Left kidney (tissue), 8 donors: ENCODE measurements at places on chromosomes 12 and 14.

DNA sequence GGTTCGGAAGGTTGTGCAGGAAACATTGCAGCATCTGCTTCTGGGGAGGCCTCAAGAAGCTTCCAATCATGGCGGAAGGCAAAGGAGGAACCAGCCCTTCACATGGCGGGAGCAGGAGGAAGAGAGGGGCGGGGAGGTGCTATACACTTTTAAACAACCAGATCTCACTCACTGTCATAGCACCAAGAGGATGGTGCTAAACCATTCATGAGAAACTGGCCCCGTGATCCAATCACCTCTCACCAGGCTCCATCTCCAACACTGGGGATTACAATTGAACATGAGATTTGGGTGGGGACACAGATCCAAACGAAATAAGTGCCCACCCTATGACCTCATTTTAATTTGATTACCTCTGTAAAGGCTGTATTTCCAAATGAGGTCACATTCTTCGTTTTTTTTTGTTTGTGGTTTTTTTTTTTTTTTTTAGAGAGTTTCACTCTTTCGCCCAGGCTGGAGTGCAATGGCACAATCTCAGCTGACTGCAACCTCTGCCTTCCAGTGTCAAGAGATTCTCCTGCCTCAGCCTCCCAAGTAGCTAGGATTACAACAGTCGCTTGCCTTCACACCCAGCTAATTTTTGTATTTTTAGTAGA is 11.4 kb upstream of the ORAI1 start:
- no peak for DNase-seq

DNA sequence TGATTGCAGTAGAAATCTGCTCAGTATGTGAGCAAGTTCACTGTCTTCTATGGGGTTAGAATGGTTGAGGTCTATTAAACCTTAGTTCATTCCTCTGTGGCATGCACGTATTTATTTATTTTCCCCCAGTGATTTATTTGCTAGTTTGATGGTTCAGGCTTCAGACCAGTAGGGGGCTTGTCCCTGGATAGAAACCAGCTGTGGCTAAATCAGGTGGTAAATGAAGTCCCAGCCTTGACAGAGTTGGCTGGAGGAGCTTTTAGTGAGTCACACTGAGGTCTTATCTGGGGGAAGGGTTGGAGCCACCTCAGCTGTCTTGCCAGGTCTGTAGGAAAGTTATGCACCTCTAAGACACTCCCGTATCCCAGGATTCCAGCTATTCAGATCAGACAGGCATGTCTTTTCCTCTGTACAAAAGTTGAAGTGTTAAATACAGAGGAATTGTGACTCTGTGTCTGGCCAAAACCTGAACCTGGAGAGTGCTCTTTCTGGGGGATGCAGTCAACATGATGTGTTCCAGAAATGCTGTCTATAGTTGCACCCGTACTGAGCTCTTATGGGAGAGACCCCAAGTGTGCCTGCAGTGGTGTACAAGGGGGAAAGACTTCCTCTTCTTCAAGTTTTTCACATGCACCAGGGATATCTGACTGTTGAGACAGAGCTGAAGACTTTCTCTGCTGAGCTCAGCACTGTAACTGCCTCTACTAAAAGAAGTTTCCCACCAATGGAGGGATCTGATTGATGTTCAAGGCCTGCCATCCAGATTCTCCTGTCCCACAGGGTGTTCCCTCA is 1322.1 kb downstream of the TMEM121 start:
- DNase-seq: no peak

DNA sequence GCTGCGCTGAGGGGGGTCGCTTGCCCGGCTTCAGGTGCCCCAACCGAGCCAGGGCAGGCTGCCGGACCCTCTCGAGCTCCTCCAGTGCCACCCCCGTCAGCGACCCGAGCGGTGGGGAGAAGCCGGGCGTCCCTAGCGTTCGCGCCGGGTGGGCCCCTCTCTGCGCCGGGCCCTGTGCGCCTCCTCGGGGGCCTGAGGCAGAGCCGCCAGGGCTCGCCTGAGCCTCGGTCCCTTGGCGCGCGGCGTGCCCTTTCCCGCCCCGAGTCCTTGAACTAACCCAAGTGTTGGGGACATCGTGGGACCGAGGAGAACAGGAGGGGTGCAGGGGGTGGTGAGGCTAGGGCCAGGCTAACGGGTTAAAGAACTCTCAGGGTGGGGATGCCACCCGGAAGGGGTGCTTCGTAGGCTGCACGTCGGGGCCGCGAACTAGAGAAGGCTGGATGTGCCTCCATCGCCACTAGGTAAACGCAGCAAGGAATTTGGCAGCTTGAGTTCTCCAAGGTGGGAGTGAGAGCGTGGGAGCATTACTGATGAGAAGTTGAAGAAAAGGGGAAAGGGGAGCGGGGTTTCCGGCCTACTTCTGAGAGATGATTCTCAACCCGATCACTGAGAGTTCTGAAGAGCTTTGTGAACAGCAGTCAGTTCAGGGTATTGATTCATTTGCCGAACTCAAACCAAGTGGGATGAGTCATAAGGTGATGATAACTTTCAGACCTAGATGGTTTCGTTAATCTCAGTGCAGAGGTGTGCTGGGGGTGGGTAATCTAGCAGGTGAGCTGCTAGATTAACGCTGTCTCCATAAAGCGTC is 618 bp downstream of the RNF34 start:
- DNase-seq: no peak

DNA sequence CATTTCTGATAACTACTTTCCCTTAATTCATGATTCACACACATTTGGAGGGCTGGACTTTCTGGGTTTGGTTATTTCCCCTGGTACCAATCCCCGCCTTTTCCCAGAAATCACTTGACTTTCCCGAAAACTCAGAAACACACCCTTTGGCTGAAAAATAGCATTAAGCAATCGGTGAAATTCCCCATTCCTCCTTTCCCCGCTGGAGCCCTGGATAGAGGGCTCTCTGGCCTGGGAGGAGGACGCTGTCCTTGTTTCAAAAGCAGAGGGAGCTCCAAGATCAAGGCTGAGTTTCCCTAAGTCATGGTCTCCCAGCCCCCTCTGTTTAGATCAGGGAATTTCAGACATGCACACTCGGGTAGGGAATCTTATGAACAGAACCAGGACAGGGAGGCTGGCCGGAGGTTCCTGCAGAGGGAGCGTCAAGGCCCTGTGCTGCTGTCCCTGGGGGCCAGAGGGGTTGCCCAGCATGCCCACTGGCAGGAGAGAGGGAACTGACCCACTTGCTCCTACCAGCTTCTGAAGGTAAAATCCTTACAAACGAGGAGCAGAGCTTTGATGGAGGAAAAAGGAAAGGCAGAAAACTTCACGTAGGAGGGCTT is at the start of gene C1S:
TSS of gene C1S (plus strand) at position 366 of the 602 bp plus-strand sequence. CDS start 1,195 bp downstream, outside the sequence.
- peak; percentile 83 for DNase-seq

DNA sequence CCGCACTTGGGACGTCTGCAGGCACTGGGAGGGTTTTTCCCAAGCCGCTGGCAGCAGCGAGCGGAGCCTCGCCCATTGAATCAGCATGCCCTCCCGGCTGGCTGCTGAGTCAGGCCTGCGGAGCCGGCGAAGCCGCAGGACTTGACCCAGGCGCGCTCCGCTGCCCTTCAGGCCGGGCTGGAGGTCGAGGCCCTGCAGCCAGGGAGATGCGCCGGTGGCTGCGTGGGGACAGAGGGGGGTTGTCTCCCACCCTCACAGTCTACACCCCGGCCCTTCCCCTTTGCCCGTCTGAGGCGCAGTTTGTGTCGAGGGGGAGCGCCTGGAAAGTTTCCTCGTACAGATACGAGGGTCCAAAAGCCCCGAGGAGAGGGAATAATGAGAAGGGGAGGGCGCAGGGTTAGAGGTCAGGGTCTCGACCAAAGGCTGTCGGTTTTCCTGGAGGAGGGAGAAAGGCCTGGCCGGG is 759 bp upstream of the KLC1 start:
- peak; percentile 34 for DNase-seq

GRCh38 chr14:44730860-44731259 is 223.8 kb upstream of the FSCB start:
- no peak for DNase-seq

DNA sequence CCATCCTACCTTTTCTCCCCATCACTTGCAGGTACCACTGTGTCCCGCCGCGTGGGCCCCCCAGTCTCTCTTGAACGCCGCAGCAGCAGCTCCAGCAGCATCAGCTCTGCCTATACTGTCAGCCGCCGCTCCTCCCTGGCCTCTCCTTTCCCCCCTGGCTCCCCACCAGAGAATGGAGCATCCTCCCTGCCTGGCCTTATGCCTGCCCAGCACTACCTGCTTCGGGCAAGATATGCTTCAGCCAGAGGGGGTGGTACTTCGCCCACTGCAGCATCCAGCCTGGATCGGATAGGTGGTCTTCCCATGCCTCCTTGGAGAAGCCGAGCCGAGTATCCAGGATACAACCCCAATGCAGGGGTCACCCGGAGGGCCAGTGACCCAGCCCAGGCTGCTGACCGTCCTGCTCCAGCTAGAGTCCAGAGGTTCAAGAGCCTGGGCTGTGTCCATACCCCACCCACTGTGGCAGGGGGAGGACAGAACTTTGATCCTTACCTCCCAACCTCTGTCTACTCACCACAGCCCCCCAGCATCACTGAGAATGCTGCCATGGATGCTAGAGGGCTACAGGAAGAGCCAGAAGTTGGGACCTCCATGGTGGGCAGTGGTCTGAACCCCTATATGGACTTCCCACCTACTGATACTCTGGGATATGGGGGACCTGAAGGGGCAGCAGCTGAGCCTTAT is 9.2 kb downstream of the ARHGAP9 start:
- no peak for DNase-seq

GRCh38 chr14:81982046-81982445 is 448.4 kb upstream of the SEL1L start:
- DNase-seq: no peak

- no peak for DNase-seq
Measured at GRCh38 chr14:93974833-93975232, 1.5 kb downstream of the ASB2 start.

DNA sequence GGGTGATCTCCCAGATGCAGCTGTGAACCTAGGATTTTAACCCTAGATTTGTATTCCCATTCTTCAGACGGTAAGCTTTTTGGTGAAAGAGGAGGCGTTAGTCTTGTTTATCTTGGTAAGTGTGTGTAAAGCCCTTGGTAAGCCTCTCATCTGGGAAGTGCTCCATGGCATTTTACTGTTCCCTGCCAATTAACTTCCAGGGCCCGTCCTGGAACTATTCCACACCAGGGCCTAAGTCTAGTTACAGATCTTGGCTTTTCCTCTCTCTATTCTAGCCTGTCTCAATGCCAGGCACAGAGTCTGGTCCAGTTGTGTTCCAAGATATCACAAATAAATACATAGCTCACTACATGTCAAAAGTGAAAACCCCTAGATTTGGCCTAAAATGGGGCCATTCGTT is 42.4 kb downstream of the YEATS4 start:
- DNase-seq: no peak

- no peak for DNase-seq
Measured at GRCh38 chr12:71694099-71694820, 8.4 kb downstream of the TMEM19 start.

- DNase-seq: no peak
Measured at GRCh38 chr12:95181103-95181502, 36.2 kb downstream of the FGD6 start.

GRCh38 chr12:118513611-118514010 is 137.3 kb downstream of the SUDS3 start:
- DNase-seq: no peak

- DNase-seq: peak; percentile 14
Measured at GRCh38 chr12:4353785-4354208, 25.7 kb downstream of the FGF23 start.

DNA sequence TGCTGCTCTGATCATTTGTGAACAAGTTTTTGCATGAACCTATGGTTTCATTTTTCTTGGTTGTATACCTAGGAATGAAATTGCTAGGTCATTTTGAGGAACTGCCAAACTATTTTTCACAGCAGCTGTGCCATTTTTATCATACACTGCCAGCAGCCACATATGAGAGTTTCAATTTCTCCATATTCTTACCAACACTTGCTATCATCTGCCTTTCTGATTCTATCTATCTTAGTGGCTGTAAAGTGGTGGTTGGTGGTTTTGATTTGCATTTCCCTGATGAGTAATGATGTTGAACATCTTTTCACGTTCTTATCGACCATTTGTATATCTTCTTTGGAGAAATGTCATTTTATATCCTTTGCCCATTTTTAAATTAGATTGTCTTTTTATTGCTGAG is 146.1 kb downstream of the C12orf75 start:
- DNase-seq: no peak

DNA sequence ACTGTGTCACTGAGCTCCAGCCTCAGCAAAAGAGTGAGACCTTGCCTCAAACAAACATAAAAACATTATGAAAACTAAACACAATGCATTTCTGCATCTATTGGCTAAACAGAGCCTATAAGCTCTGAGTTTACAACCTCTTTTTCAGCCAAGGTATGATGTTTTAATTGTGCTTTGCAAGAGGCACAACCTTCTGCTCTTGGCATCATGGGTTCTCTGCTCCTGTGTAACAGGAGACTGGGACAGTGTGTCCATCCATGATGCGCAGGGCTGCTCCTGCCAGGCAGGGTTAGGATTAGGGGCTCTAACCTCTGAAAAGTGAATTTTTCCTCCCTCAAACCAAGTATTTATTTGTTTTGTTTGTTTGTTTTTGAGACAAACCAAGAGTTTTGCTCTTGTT is 5.0 kb upstream of the NFKBIA start:
- no peak for DNase-seq

- no peak for DNase-seq
Measured at GRCh38 chr12:76190299-76190698, 105.8 kb upstream of the NAP1L1 start.

- no peak for DNase-seq
Measured at GRCh38 chr12:77232045-77232444, 166.7 kb upstream of the E2F7 start.

- DNase-seq: no peak
Measured at GRCh38 chr12:44431647-44432343, 444.3 kb downstream of the NELL2 start.

GRCh38 chr14:95146079-95146771 is 11.1 kb downstream of the DICER1 start:
- DNase-seq: no peak

DNA sequence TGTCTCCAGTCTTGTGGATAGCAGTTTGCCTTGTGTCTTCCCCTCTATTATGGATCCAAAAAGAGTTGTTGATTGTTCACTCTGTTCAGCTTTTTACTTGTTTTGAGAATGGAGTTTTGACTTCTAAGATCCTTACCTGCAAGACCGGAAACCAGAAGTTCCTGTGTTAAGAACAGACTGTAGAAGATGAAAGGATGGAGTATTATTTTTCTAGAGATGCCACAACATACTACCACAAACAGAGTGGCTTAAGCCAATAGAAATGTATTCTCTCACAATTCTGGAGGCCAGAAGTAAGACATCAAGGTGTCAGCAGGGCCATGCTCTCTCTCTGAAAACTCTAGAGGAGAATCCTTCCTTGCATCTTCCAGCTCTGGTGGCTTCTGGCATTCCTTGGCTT is 95.0 kb downstream of the IGF1 start:
- no peak for DNase-seq

- DNase-seq: no peak
Measured at GRCh38 chr12:56661560-56661959, 15.8 kb upstream of the ATP5F1B start.

GRCh38 chr14:74362361-74362915 is 14.2 kb downstream of the VRTN start:
- DNase-seq: peak; percentile 65
